Spinal cord (tissue), 10 donors: ENCODE measurements at places on chromosomes 12 and 14.

DNA sequence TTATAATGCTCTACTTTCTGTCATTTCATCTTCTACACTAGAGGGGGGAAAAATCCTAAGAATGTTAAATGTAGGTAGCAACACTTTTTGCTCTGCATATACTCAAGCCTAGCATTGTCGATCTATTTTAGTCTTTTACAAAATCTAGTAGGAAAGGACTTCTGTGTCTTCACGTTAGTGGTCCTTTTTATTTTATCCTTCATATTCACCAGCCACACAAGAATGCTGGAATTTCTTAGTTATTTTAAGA is 253.0 kb upstream of the FLRT2 start:
- DNase-seq: no peak

GRCh38 chr14:99296517-99296916 is 24.5 kb upstream of the BCL11B start:
- no peak for DNase-seq

DNA sequence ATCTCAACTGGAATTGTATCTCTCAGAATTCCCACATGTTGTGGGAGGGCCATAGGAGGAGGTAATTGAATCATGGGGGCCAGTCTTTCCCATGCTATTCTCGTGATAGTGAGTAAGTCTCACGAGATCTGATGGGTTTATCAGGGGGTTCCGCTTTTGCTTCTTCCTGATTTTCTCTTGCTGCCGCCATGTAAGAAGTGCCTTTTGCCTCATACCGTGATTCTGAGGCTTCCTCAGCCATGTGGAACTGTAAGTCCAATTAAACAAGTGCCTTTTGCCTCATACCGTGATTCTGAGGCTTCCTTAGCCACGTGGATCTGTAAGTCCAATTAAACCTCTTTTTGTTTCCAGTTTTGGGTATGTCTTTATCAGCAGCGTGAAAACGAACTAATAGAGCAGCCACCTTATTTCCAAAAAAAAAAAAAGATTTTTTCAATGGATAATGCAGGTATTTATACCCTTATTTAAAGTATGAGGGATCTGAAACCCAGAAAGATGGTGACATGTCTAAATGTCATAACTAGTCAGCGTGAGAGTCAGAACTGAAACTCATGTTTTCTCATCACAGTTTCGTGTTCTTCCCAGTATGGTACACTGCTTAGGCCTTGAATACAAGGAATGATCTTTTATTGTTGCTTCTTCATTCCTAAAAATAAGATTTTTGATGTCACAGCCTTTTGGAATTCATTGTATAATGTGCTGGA is 89.6 kb downstream of the ERC1 start:
- no peak for DNase-seq

- DNase-seq: no peak
Measured at GRCh38 chr12:44875417-44875953, 630 bp downstream of the NELL2 start.

- peak; percentile 81 for DNase-seq
Measured at GRCh38 chr12:40224439-40225291, at the start of gene LRRK2. Gene LRRK2 (plus strand): TSS chr12:40224997. CDS start chr12:40225132, 135 bp downstream.

GRCh38 chr12:22625762-22626294 is 857 bp downstream of the ETNK1 start:
- DNase-seq: peak; percentile 46

- DNase-seq: no peak
Measured at GRCh38 chr12:75795125-75795524, 236.5 kb downstream of the PHLDA1 start.

GRCh38 chr14:52918486-52918885 is 32.4 kb downstream of the FERMT2 start:
- no peak for DNase-seq

DNA sequence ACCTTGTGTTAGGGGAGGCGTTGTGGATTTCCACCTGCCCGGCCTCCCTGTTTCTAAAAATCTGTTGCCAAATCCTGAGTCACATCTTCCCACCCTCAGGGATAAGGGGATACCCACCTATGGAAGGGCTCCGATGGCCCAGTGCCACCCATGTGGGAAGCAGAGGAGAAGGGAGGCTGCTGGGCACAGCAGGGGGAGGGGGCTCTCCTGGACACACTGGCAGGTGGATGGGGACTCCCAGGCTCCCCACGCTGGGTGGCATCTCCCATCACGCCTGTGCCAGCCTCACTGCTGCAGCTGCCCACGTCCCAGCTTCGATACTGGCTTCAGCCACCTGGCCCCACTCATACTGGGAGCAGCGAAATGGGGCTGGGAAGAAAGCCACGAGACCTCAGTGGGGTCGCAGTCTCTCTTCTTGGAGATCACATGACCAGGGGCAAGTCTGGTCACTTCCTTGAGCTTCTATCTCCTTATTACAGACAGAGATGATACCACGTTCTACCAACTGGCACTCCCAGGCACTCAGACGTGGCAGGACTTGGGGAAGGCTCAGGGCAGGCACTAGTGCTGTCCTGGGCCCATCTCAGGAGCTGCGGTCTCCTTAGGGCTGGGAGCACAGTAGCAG is 72.2 kb downstream of the PITPNM2 start:
- DNase-seq: no peak

- DNase-seq: peak; percentile 67
Measured at GRCh38 chr14:102317564-102318248, 1.8 kb upstream of the ZNF839 start.

DNA sequence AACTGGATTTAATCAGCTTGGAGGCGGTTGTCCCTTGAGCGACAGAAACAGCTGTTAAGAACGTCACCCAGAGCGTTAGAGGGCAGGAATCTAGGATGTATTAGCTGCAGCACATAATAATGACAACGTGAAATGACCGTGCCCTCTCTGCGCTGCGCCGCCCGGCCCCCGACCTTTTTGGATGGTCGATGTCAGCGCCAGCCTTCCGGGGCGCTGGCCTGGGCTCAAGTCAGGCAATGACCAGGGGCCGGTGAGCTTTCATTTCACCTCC is 427 bp upstream of the TMEM120B start:
- DNase-seq: peak; percentile 46

DNA sequence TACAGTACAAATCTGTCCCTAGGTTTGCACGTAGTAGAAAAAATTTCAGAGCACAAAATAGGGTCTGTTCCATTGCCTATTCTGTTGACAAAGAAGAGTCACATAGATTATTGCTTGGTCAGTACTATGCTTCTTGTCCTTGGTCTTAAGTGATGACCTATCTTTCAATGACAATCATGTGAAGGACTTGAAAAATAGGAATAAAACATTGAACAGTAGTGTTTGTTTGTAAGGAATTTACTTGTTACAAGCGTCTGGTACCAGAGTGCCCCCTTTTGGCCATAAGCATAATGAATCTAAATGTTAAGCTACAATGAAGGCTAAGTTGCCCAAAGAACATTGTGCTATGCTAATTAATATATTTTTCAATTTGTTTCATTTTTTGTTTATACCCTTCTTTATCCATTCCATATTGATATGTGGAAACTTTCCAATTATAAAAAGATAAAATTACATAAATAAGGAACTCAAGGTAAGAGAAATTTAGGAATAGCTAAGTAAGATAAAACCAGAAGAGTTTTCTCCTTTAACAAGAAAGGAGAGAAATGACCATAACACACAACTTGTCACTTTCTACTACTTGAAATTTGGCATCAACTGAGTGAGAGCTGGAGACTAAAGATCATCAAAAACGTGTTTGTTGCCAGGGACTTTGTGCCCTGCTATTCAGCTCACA is 204.7 kb downstream of the EPS8 start:
- peak; percentile 43 for DNase-seq

- no peak for DNase-seq
Measured at GRCh38 chr12:113825705-113826104, 140.4 kb downstream of the RBM19 start.

DNA sequence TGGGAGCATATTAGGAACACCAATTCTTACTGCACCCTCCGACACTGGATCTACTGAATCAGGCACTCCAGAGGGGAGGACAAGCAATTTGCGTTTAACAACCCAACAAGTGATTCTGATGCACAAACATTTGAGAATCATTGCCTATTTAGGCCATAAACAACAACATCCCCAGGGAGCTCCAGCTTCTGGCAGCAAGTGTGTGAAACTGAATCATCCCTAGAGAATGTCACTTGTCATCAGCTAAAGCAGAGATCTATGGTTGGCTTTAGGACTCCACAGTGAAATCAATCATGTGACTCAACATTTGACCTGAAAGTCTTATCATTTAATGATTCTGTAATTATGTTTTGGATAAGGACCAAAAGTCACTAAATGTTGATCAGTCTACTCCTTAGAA is 505.0 kb upstream of the FLRT2 start:
- no peak for DNase-seq

- DNase-seq: no peak
Measured at GRCh38 chr12:75437564-75437963, 43.0 kb upstream of the GLIPR1 start.

DNA sequence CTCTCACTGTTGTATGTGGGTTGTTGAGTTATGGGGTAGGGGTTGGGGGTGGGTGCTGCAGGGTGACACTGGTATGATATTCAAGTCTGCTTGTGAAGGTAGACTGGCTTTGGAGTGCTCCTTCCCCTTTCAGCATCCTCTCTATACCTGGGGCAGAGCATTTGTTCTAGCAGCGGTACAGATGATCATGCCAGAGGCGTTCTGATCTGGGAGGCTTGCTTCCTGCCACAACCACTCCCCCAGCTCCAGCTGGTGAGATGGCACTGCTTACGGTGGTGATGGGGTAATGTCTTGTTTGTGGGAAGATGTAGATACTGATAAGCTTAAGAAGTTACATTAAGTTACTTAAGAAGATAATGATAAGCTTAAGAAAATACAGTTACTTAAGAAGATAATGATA is 131.8 kb downstream of the ERC1 start:
- DNase-seq: no peak

GRCh38 chr14:75822522-75823141 is 159.2 kb downstream of the TGFB3 start:
- no peak for DNase-seq

DNA sequence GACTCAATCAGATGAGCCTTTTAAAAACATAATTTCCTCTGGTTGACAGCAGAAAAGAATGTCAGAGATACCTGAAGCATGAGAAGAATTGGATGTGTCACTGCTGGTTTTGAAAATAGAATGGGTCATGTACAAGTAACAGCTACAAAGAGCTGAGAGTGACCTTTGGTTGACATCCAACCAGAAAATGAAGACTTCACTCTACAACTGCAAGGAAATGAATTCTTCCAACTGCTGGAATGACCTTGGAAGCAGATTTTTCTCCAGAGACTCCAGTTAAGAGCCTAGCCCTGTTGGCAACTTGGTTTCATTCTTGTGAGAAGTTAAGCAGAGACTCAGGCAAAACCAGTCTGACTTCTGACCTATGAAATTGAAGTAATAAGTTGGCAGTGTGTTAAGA is 505.9 kb downstream of the SLC16A7 start:
- DNase-seq: no peak

DNA sequence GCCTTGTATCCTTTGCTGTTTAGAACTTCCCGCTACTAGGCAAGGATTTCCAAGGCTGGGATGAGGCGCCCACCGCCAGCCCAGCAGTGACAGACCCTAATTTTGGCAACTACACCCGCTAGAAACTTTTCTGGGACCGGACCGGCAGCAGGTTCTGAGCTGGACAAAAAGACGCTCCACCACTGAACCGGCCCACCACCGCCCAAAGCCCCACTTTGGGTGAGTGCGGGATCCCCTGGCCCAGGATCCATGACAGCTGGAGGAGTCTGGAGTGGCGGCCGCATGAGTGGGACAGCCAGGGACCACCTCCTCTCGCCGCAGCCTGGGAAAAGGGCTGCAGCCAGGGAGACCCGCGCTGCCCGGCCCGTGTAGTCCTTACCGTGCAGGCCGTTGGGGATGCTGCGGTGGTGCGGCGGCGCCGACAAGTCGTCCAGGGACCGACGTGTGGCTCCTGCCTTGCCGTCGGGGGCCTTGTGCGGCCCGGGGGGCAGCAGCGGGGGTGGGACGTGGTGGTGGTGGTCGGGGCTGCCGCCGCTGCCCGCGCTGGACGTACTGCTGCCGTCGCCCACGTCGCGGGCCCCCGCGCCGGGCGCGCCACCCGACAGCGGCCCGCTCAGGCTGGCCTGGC is 1.1 kb downstream of the CCDC85C start:
- DNase-seq: no peak

DNA sequence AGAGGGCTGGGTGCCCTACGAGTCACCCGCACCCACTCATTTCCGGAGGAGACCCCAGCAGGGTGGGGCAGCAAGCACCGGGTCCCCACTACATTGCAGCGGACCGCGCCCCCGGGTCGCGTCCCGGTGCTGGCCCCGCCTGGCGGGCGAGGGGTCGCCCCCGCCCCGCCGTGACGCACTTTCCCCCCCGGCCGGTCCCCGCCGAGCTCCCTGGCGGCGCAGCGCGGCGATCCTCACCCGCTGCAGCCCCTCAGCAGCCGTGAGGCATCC is 106.1 kb downstream of the PRICKLE1 start:
- no peak for DNase-seq

DNA sequence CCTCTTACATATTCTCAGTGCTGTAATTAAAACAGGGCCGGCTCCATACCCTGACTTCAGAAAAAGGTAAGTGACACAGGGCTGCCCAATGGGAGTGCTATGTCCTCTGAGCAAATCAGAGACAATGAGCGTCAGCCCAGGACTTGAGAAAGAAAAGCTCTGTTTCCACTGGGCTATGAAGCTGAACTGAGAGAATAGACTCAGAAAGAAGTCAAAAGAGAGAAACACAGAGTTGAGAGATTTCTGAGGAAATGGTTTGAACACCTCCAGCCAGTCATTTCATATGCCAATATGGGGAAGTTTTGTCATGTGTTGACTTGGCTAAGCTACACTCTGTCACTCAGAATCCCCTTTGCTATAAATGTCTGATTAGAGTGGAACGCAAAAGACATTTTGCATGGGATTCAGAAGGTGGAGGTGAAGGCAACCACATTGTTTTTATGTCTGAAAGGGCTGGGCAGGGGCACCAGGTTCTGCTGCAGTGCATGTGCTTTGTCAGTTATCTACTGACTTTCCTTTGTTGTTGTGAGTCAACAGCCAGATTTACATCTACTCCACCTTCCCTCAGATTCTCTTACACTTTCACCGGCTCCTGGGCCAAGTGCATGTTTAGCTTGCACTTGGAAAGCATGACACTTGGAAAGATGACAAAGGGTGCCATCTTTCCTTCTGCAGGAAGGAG is 313.3 kb downstream of the DUSP6 start:
- no peak for DNase-seq
